Endothelial cell (in vitro differentiated cells): ENCODE measurements at places on chromosomes 7 and 10.

GRCh38 chr7:32153006-32153405 is 82.8 kb upstream of the PDE1C start:
- H3K4me3 ChIP-seq = no peak overlapping the region
- peaks cover 5% of the 10 kb centered on the region for H3K4me1 ChIP-seq
- DNase-seq = no peak
- no peaks in the 10 kb centered on the region for H3K27me3 ChIP-seq

DNA sequence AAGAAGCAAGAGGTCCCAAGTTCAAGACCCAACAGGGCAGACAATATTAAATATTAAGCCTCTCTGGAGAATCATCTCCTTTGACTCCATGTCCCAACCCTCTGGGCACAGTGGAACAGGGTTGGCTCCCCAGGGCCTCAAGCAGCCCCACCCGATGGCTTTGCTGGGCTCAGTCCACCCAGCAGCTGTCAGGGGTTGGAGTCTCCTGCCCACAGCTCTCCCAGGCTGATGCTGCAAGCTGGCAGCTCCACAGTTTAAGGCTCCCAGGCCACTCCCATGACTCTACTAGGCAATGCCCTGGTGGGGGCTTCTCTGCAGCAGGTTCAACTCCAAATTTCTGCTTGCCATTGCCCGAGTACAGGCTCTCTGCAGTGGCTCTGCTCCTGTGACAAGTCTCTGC is 55.1 kb downstream of the LARP4B start:
- H3K27me3 ChIP-seq = no peaks in the 10 kb centered on the region
- no peak for DNase-seq
- no peak overlapping the region for H3K4me3 ChIP-seq
- H3K27ac ChIP-seq = no peak overlapping the region
- peaks cover 37% of the 10 kb centered on the region for H3K36me3 ChIP-seq

GRCh38 chr10:16965344-16965616 is 148.1 kb upstream of the RSU1 start:
- no peak overlapping the region for H3K4me3 ChIP-seq
- peaks cover 4% of the 10 kb centered on the region for H3K36me3 ChIP-seq

- H3K27ac ChIP-seq = no peak overlapping the region
- H3K36me3 ChIP-seq = peaks cover 53% of the 10 kb centered on the region
- no peaks in the 10 kb centered on the region for H3K27me3 ChIP-seq
- no peak overlapping the region for H3K4me3 ChIP-seq
- DNase-seq = no peak
Measured at GRCh38 chr7:70778585-70778984, 353.4 kb upstream of the GALNT17 start.

- H3K27me3 ChIP-seq = no peaks in the 10 kb centered on the region
- DNase-seq = no peak
- no peak overlapping the region for H3K4me3 ChIP-seq
- no peaks in the 10 kb centered on the region for H3K36me3 ChIP-seq
Measured at GRCh38 chr10:26881600-26882331, 21.0 kb upstream of the ABI1 start.

DNA sequence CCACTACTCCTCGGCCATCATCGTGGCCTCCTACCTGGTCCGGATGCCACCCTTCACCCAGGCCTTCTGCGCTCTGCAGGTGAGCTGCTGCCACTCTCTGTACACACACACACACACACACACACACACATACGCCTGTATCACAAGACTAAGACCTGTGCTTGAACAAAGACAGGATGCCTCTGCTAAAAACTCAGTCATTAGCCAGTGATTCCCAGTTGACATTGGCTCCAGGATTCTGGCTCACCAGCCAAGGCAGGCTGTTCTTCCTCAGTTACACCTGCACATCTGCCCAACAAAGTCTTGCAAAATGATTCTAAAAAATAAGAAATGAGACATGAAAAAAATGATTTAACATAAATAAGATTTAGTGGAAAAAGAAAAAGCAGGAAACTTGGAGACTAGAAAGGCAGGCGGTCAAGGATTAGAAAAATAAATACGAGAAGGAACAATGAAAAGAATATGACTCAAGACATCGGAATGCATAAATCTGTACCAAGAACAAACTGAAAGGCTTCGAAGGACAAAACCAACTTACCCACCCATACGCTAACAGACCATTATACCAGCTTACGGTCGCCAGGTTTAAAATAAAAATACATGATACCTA is 7.4 kb upstream of the LRRC18 start:
- H3K4me3 ChIP-seq = no peak overlapping the region
- DNase-seq = no peak
- H3K4me1 ChIP-seq = no peaks in the 10 kb centered on the region
- no peaks in the 10 kb centered on the region for H3K27me3 ChIP-seq

DNA sequence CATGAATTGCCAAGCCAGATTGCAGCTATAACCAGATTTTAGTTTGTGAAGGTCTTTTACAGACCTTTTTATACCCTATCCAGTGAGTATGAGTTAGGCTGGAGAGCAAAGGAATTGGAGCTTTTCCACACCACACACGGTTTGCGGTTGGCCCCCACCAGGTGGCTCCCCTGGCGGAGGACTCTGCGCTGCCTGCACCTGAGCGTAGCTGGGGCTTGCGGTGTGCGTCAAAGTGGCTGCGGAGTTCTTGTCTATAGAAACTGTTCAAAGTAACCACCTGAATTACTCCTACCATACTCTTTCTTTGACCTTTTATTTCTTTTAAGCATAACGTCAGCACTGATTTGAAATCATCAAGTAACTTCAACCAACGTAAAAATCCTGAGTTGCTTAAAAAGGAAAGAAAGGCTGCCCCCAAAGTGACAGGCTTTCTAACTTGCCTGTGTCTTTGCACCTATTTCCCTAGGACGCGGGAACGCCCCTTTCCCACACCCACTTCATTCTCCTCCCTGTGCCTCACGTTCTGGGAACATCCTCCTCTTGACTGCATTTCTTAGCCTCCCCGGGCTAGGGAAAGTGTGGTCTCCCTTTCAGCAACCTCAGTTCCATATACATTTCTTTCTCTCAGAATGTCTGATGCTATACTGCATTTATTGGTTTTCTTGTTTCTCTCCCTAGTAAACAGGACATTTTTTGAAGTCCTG is 47.6 kb upstream of the TMEM72 start:
- H3K4me1 ChIP-seq = peaks cover 6% of the 10 kb centered on the region

DNA sequence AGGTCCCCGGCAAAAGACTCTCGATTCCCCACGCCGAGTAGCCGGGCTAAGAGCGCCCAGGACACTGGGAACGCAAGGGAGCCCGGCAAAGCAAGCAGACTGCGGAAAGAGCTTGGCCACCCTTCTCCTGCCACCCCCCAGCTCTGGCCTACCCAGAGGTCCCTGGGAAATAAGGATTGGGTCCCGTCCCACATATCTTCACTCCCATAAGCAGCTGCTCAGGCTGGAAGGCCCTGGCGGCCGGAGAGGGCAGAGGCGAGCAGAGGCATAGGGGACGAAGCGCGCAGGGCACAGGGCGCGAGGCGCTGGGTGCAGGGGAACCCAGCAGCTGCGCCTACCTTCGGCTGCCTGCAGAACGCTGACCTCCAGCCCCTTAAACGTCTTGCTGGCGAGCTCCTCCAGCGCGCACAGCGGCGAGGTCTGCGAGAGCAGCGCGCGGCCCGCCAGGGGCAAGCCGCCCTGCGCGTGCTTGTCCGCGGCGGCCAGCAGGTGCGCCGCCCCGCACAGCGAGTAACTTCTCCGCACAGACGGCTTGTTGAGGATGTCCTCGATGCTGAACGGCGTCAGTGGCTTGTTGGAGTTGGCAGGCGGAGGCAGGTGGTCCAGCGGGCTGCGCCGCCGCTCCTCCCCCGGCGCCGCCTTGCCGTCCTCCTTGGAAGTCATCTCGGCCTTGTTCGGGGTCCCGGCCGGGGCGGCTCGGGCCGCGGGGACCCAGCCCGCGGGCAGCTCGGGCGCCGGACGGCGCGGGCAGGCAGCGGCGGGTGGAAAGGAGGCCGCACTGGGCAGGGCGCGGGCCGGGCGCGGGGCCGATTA is 904 bp downstream of the LBX1 start:
- peaks cover 60% of the 10 kb centered on the region for H3K27me3 ChIP-seq

- H3K36me3 ChIP-seq = peaks cover 18% of the 10 kb centered on the region
- peak overlapping the region; percentile 84 for H3K4me3 ChIP-seq
- H3K4me1 ChIP-seq = peaks cover 16% of the 10 kb centered on the region
Measured at GRCh38 chr10:75397496-75398199, 3.9 kb downstream of the ZNF503 start.

GRCh38 chr7:158549616-158550393 is 37.8 kb downstream of the PTPRN2 start:
- H3K4me1 ChIP-seq = no peaks in the 10 kb centered on the region
- H3K4me3 ChIP-seq = no peak overlapping the region
- peaks cover 12% of the 10 kb centered on the region for H3K36me3 ChIP-seq
- H3K27ac ChIP-seq = no peak overlapping the region
- peaks cover 10% of the 10 kb centered on the region for H3K27me3 ChIP-seq
- no peak for DNase-seq

GRCh38 chr10:101824736-101825135 is 6.5 kb upstream of the OGA start:
- H3K36me3 ChIP-seq = peaks cover 27% of the 10 kb centered on the region
- H3K27ac ChIP-seq = no peak overlapping the region
- no peak overlapping the region for H3K4me3 ChIP-seq
- peaks cover 8% of the 10 kb centered on the region for H3K4me1 ChIP-seq
- no peak for DNase-seq
- H3K27me3 ChIP-seq = peaks cover 19% of the 10 kb centered on the region

- H3K27ac ChIP-seq = peak overlapping the region; percentile 50
- peaks cover 2% of the 10 kb centered on the region for H3K27me3 ChIP-seq
- peaks cover 3% of the 10 kb centered on the region for H3K36me3 ChIP-seq
- H3K4me1 ChIP-seq = peaks cover 2% of the 10 kb centered on the region
Measured at GRCh38 chr7:151592330-151592729, 72.6 kb upstream of the RHEB start.

GRCh38 chr7:69364813-69365643 is 233.2 kb upstream of the AUTS2 start:
- no peaks in the 10 kb centered on the region for H3K36me3 ChIP-seq
- no peak for DNase-seq
- H3K27me3 ChIP-seq = no peaks in the 10 kb centered on the region
- H3K4me1 ChIP-seq = no peaks in the 10 kb centered on the region

DNA sequence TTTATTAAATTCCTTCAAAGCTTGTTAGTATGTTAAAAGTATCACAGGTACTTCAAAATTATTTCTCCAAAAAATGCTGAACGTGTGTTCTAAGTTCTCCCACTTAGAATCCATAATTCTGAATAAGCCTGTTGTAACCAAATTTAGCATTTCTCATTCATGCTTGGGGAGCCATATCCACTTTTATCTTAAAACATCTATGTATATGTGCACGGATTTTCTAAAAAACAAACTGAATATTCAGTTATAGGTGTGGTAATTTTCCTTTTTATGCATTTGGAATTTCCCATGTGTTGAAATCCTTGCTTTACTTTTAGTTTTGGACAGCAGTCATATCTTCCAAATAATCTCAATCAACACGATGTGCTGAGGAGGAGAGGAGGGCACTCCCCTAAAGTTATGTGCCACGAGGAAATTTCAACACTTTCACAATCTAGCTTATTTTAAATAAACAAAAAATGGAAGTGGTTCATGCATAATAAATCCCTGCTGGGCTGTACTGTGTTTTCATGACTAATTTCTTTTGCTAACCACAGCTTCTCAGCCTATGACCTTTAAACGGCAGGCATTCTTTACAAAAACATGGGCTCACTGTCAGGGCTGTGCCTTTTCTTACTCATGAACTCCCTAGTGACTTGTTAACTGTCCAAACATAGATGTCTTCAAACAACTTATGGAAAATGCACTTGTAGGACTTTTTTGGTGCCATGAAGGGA is 380.3 kb upstream of the SEMA3C start:
- H3K4me1 ChIP-seq = peaks cover 6% of the 10 kb centered on the region
- no peak overlapping the region for H3K27ac ChIP-seq
- no peak for DNase-seq
- no peaks in the 10 kb centered on the region for H3K27me3 ChIP-seq
- H3K4me3 ChIP-seq = no peak overlapping the region

DNA sequence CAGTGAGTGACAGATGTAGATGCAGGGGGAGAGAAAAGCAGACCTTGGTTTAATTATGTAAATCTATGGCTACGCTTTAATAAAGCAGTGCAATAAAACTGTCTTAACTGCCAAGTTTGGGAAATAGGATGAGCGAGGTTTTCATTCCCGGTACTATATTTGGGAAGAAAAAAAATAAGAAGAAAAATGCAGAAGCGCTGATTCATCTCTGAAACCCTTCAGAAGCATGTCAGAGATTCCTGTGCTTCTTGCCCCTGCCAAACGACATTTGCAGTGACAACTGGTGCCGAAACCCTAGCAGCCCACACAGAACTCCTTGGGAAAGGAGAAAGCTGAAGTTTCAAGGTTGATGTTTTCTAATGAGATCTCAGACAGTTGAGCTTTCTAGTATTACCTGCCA is 380.7 kb downstream of the REEP3 start:
- H3K36me3 ChIP-seq = no peaks in the 10 kb centered on the region
- no peak overlapping the region for H3K4me3 ChIP-seq
- peaks cover 2% of the 10 kb centered on the region for H3K27me3 ChIP-seq
- H3K4me1 ChIP-seq = no peaks in the 10 kb centered on the region

DNA sequence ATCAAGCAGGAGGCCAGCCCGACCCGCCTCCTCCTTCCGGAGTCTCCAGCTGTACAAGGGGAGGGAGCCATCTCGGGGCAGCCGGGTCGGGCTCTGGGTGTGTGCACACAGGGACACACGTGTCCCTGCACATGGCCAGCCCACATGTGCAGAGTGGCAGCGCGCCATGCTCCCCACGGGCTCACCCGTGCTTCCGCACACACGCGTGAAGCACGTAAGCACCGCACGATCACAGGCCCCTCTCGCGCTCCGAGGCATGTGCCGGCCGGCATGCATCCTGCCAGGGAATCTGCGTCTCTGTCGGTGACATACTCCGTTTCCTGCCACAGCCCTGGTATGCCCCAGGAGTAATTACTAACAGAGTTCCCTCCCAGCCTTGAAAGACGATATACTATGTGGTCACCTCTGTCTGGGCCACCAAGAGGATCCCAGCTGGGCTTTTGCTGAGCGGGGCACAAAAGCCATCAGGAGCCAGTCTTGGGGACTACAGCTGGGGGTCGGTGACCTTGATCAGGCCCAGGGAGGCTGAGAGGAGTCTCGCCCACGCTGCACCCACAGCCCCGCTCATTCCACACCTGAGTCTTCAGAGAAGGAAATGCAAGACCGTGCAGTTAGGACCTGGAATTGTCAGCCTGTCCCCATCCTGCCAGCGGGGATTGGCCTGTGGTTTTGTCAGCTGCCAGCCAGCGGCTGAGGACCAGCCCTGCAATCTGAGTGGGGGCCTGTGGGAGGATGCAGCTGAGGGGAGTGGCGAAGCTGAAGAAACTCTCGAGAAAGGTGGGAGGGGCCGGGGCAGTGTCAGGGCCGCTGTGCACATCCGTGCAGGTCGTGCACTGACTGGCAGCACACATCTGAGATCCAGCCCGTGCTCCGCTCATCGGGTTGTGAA is 11.0 kb upstream of the LFNG start:
- no peak overlapping the region for H3K27ac ChIP-seq

DNA sequence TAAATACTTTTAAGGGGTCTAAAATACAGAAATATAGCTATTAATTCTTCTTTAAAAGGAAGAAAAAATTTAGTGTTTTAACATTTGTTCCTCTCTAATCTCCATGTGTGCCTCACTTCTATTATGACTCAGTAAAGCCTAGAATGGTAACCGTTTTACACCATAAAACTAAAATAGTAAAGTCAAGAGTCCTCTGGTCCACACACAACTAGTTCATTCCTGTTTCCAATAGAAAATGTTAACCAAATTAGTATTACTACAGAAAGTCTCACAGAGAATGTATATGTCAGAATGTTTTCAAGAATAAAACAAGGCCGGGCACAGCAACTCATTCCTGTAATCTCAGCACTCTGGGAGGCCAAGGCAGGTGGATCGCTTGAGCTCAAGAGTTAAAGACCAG is 55.8 kb downstream of the CNOT4 start:
- H3K27me3 ChIP-seq = peaks cover 1% of the 10 kb centered on the region
- H3K36me3 ChIP-seq = no peaks in the 10 kb centered on the region
- no peak overlapping the region for H3K4me3 ChIP-seq
